ENCODE measurements at places on chromosomes 1 and 21.

- DNase-seq: no peak
Observed at GRCh38 chr1:215923129-215923824, 356.2 kb downstream of the KCTD3 start.

- DNase-seq: no peak
Observed at GRCh38 chr1:164562511-164562910, 3.5 kb downstream of the PBX1 start.

DNA sequence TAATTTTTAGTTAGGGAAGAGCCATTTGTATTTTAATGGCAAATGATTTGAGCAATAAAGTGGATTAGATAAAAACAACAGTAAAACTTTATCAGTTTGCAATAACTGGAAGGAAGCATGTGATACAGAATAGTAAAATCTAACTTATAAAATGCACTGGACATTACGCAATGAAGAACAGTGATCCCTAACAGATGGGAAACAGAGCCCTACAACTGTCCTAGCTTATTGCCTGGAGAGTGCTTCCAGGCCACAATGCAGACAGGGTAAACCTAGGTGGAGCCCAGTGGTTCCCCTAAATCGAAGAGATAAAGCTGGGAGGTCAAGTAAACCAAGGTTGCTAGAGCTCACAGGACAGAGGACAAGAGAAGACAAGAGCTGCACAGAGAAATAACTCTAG, 7.0 kb downstream of the OMA1 start:
- no peak for DNase-seq

DNA sequence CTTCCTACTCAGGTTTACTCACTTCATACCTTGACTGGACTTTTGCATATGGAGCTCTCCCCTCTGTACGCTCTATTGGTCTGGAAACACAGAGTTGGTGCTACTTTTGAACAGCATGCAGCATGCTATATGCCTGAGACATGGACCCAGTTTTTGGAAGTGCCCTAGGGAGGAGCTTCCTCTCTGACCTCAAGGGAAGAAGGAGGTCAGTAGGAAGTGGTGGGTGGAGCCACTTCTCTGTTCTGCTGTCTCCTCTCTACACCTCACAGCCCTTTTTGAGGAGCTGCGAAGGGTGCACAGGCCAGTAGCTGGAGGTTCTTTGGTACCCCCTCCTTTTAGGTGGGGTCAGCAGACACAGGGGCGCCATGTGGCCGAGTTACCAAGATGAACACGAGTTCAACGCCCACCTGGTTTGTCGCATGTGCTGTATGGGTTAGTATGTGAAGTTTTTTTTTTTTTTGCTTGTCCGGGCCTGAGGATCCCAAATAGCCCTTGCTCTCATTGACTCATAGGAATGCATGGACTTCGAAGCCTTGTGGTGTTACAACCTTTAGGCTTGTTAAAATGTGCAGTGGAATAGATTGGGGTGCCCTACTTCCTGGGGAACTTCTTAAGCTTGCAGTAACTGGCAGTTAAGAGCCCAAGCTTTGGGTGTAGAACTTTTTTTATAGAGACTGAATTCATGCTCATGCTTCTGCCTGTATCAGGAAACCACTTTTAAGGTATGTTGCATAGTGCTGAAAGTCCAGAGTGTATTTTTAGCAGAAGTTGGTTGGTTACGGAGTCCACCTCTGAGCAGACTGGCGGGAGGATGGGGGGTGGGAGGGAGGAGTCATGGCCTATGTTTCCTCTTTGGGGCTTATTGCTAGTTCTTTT, 10.7 kb downstream of the MACF1 start:
- DNase-seq: peak; percentile 60

All from activated T-cell treated with anti-CD3 and anti-CD28 coated beads, Interleukin-2, amount 50 U/mL, for 24 hours (primary cell).